Amygdala (tissue), 56 donors: ENCODE measurements at places on chromosomes 2 and 18.

DNA sequence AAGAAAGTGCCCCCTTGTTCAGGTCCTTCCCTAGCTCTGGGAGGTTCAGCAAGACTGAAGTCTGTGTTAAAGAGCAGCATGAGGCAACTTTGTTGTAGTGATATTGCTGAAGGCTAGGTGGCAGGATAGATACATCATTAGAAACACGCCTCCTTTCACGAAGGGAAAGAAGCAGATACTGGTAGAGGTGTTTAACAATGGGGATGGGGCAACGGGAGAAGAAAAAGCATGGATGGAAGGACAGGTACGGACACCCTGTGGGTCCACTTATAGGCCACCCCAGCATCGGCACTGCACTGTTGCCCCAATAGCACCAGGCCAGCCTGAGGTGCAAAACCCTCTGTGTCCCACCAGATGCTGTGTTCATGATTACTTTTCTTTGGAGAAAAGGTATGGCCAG, 3.5 kb upstream of the IGFBP5 start:
- DNase-seq: no peak

DNA sequence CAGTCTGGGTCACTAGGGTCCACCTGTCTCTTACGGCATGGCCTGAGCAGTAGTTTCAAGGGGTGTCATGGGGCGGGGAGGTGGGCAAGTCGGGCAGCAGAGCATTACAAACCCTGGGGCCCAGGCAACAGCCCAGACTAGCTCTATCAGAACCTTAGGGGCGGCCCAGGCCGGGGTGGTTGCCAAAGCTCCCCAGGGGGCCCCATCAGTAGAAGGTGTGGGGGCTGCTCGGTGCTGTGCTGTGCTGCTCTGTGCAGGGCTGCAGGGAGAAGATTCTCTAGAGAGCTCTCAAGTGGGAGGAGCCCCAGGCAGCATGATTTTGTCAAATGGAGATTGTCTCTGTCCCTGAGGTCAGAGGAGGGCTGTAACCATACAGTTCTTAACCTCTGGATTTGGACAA, 36.4 kb upstream of the SLC14A1 start:
- no peak for DNase-seq

DNA sequence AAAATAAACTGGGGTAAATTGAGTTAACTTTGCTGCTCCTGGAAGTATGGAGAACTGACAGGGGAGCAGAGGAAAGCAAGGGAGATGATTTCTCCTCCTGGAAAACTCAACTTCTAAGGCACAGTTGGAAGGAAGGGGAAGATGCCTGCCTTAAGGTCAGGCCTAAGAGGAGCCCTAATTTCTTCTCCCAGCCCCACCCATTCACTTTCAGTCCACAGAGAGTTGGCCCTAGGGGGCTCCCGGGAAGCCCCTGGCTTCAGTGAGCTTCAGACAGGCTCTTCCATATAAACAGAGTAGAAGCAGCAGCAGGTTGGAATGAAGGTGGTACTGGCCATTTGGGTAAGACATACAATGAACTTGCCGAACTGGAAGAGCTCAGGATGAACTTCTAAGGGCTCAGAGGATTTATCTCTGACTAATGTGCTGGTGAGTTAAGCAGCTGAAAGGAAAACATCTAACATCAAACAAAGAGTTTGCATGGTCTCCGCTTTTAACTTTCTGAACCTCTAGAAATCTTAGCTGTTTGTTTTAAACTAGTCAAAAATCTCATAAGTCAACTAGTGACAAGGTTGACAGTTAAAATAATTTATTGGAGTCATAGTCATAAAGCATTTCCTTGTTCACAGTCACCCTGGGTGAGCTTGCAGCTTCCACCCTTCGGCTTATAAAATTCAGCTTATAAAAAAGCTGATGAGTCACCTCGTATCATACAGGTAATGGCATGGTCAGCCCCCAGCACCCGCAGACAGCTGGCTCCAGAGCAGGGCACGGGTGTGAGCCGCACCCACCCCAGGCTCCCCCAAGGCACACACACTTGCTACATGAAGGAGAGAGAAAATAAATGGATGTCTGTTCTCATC, 9.8 kb downstream of the MALL start:
- DNase-seq: no peak

- DNase-seq: no peak
These were observed 119.0 kb upstream of the KLHL14 start for GRCh38 chr18:32891797-32892196.

- DNase-seq: no peak
These were observed 35.6 kb downstream of the BMP10 start for GRCh38 chr2:68835621-68836020.

DNA sequence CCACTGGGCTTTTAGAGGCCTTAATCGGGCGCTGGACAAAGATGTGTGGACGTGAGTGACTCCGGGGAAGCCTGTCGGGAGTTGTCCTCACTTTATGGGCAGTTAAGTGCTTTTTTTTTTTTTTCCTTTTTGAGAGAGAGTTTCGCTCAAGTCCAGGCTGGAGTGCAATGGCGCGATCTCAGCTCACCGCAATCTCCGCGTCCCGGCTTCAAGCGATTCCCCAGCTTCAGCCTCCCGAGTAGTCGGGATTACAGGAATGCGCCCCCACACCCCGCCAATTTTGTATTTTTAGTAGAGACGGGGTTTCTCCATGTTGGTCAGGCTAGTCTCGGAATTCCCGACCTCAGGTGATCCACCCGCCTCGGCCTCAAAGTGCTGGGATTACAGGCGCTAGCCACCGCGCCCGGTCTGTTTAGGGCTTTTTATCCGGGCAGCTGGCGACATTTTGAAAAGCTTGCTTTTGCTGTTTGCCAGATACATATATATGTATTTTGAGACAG, 1.5 kb downstream of the MSH6 start:
- no peak for DNase-seq

- DNase-seq: no peak
These were observed 558 bp downstream of the DNAJC10 start for GRCh38 chr2:182716650-182716979.

DNA sequence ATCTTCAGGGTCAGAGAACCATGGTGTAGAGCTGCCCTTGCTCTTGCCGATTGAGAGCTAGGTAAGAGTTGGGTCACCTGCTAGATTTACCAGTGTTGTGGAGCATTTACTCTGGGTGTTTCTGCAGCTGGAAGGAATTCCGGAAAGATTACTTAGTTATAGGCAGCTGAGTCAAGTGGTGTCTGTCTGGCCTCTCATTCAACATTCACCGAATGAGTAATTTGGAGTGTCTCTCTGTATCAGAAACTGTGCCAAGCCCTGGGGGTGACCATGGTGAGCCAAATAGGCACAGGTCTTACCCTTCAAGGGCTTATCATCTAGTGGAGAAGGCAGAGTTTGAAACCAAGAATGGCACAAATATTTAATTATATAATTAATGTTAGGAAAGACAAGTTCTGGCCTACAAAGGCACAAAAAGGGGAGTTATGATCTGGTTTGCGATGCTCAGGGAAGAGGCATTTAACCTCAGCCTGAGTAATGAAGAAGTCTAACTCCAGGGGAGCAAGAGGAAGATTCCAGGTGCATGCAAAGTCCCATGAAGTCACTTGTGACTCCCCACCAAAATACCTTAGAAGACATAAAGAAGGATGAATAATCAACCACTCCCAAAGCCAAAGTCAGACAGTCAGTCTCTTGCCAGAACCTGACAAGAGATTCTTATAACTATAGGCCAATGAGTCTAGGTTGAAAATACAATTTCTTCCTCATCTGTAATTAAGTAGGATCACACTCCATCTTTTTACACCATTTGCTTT, 12.5 kb downstream of the SETBP1 start:
- DNase-seq: no peak
